ENCODE measurements at places on chromosomes 12 and 14.

DNA sequence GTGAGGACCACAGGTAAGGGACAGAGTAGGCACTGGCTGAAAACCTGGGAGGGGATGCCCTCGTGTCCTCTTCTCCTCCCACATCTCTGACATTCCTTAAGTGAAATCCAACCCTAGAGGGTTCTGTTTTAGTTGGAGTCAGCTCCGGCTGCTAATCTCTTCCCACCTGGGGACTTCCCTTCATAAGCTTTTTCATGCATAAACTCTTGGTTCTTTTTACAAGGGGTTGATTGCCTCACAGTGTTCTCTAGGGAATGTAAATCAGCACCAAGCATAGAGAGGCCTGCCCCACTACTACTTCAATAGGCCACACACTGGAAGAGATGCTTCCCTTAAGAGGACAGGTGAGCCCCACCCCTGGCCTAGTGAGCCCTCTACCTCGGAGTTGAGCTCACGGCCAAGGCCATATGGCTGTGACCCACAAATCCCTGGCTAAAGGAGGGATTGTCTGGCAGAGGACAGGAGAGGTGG is 3.2 kb upstream of the SYNDIG1L start:
- no peak for DNase-seq

DNA sequence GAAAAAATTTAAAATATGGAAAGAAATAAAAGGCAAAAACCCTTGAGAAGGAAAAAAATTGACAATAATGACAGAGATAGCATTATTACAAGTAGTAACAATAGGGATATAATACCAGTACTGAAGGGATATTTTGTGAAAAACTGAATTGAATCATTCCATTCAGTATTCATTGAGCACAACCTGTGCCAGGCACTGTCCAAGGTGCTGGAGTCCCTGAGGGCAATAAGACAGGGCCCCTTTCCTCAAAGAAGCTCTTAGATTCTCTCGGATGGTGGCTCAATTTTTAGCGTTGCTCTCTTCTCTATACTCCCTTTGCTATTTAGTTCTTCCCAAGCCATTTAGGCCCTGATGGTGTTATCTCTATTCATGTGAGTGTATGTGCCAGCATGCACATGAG is 34.3 kb upstream of the GAS2L3 start:
- DNase-seq = peak; percentile 20

GRCh38 chr14:21440859-21441258 is 15.1 kb downstream of the CHD8 start:
- DNase-seq = no peak

- DNase-seq = no peak
Observed at GRCh38 chr12:46200551-46200950, 68.3 kb downstream of the SLC38A1 start.

GRCh38 chr12:39618701-39619100 is 902 bp downstream of the ABCD2 start:
- DNase-seq = no peak

DNA sequence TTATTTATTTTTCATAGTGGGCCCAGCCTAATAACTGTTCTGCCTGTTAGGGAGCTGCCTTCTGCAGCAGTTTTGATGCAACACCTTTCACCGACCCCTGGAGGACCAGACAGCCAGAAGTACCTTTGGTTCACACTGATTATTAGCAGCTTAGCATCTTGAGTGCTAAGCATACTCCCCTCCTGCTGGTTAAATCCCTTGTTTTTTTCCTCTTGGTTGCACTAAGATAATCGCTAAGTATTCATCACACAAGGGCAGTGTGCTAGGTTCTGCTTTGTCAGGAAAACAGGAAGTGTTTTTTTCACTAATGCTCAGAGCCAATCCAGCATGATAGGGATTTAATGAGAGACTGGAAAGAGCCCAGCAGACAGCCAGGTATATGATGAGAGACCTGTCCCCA is 437.0 kb downstream of the FUT8 start:
- DNase-seq = no peak

DNA sequence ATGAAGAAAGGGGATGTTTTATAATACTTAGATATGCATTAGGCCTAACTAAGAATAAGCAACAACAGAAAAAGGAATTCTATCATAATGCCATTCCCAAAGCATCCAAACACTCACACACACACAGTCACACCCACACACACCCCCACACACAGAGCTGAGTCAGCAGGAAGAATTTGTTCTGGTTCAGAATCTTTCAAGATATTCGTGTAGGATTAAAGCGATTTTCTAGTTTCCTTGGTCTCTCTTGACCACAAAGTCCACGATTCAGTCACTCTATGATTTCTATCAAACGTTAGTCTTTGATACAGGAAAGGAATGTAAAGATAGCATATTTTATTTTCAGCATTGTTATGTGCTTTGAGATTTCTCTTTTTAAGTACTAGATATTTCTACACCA is 382.6 kb upstream of the DCN start:
- DNase-seq = no peak
